H9 (cell line): ENCODE measurements at places on chromosomes 4 and X. TPM values are rescaled to one million over a fixed set of nuclear protein-coding genes. Genes with fewer than 3 reads are reported as not detected.

The GAK gene
- total RNA-seq: 80.7 and 82.5 TPM in 2 replicates

The FAM149A gene
- 5.9 and 6.6 TPM in 2 replicates for total RNA-seq

The MAGEA1 gene
- total RNA-seq: not detected in 2 replicates

The ZNF157 gene
- 0.81 TPM in 2 replicates for total RNA-seq

The NEIL3 gene
- total RNA-seq: 6.3 and 8.3 TPM in 2 replicates

The XG gene
- total RNA-seq: 1.1 and 1.7 TPM in 2 replicates

The HDAC6 gene
- 52.8 and 57.9 TPM in 2 replicates for total RNA-seq
